Activated CD4-positive, alpha-beta memory T cell treated with anti-CD3 and anti-CD28 coated beads for 36 hours (primary cell): ENCODE measurements at places on chromosomes 11 and 22. TPM values are rescaled to one million over a fixed set of nuclear protein-coding genes. Genes with fewer than 3 reads are reported as not detected.

TKFC gene
- 120 TPM for total RNA-seq

FAM111A gene
- 87.6 TPM for total RNA-seq

GLYATL2 gene
- not detected for total RNA-seq

OR2D2 gene
- total RNA-seq = not detected

NXPE2 gene
- total RNA-seq = not detected

SPA17 gene
- 5.0 TPM for total RNA-seq

FZD4 gene
- total RNA-seq = 0.33 TPM

HTR3A gene
- total RNA-seq = not detected

CARD16 gene
- total RNA-seq = 8.6 TPM

CRYBB3 gene
- total RNA-seq = 0.27 TPM

TH gene
- not detected for total RNA-seq

ACRV1 gene
- total RNA-seq = not detected

GRCh38 chr11:57800444-57801182 lies 39.0 kb downstream of the CTNND1 start:
- H3K36me3 ChIP-seq = peaks cover 11% of the 10 kb centered on the region
- peaks cover 23% of the 10 kb centered on the region for H3K4me1 ChIP-seq
- DNase-seq = no peak
- no peak overlapping the region for H3K4me3 ChIP-seq
- H3K27ac ChIP-seq = peak overlapping the region; percentile 19
- no peaks in the 10 kb centered on the region for H3K27me3 ChIP-seq

DNA sequence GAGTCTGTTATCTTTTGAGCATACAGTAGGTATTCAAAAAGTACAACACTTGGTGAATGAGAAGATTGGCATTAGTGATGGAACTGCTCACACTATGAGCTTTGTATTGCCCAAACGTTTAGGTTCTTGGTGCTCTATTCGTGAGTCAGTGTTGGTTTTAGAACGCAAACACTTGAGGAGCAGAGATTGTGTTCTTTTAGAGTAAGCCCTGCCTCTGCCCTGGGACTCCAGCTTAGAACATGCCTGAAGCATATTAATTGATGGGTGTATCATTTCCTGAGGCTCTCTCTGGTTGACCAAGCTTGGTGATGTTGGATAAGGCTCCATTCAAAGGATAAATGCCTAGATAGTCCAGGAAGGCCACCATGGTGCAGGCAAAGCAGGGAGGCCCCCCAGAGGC lies 10.9 kb downstream of the MTNR1B start:
- no peak overlapping the region for H3K4me3 ChIP-seq
- no peaks in the 10 kb centered on the region for H3K36me3 ChIP-seq
- H3K27ac ChIP-seq = no peak overlapping the region
- no peaks in the 10 kb centered on the region for H3K4me1 ChIP-seq
- DNase-seq = no peak
- H3K27me3 ChIP-seq = peaks cover 3% of the 10 kb centered on the region

DNA sequence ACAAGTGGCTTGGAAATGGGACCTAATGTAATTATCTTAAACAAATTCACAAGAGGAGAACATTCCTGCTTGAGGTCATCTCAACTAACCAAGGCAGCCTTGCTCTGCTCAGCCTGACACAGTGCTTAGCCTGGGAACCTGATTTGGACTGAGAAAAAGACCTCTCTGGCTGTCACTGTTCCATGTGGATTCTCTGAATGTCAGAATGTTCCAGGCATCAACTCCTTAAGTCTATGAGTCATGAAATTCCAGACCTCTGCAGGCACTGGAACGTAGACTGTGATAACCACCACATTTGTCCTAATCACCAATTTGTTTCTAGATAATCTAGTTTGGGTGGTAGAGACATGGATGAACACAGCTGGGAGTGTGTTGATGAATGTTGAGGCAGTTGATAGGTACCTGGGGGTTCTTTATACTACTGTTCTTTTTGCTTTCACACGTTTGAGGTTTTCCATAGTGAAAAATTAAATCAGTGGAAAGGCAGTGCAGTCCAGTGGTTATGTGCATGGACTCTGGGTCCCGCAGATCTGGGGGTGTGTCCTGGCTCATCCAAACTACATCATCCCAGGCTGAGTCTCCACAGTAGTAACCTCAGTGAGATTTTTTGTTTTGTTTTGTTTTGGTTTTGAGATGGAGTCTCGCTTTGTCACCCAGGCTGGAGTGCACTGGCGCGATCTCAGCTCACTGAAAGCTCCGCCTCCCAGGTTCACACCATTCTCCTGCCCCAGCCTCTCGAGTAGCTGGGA lies 269.6 kb downstream of the MN1 start:
- H3K4me1 ChIP-seq = no peaks in the 10 kb centered on the region
- H3K27me3 ChIP-seq = no peaks in the 10 kb centered on the region
- DNase-seq = no peak
- H3K36me3 ChIP-seq = no peaks in the 10 kb centered on the region

DNA sequence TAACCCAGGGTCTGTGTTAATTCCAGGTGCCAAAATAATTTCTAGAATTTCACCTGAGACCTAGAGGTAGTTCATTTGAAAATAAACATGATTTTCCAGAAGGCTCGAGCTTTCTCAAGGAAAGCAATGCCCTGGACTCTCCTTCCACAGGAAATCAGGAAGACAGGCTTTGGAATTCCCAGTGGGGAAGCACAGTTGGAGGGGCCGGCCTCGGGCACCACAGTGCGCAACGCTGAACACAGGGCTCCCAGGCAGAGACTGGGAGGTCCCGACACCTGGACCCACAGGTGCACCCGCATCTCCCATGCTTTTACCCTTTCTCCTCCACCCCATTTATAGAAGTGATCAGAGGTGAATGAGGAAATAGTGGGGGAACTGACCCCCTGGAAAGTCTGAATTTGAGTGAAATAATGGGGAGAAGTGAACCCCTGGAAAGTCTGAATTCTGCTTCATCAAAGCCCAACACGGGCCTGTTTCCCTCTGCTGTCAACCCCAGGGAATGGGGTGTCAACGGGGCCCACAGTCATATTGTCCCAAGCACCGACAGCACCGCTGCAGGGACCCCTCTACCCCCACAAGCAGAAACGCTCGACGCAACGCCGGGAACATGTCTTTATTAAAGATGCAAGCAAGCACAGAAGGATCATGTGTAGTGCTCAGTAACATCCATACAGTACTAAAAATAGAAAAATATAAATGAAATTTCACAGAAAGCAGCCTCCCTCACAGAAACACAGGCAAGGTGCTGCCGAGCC lies 12.0 kb upstream of the EFCAB6 start:
- H3K4me1 ChIP-seq = no peaks in the 10 kb centered on the region
- H3K27me3 ChIP-seq = peaks cover 16% of the 10 kb centered on the region
- no peak overlapping the region for H3K4me3 ChIP-seq
- no peaks in the 10 kb centered on the region for H3K36me3 ChIP-seq
- DNase-seq = peak; percentile 7

GRCh38 chr11:65471447-65471891 lies 27.4 kb upstream of the MALAT1 start:
- peak overlapping the region; percentile 67 for H3K4me3 ChIP-seq
- H3K36me3 ChIP-seq = peaks cover 9% of the 10 kb centered on the region
- peak overlapping the region; percentile 99 for H3K27ac ChIP-seq
- no peaks in the 10 kb centered on the region for H3K27me3 ChIP-seq
- H3K4me1 ChIP-seq = peaks cover 29% of the 10 kb centered on the region

DNA sequence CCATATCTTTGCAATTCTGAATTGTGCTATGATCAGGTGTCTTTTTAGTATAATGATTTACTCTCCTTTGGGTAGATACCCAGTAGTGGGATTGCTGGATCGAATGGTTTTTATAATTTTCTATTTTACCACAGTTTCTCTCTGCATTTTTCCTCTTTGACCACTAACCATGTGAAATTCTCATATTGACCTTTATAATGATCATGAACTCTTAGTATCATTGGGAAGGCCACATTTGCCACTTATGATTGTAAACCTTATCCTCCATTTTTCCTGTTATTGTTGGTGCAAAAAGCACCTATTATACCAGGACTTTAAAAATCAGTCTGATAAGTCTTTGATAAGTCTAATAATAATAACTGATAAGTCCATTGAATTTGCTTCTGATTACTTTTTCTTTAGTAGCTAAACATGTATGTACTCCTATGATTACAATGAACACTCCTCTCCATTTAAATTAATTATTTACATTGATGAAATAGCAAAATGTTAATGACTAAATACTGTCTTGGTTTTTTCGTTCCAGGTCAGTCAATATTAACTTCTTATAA lies 9.6 kb downstream of the NEAT1 start:
- H3K27me3 ChIP-seq = no peaks in the 10 kb centered on the region
- peak overlapping the region; percentile 78 for H3K27ac ChIP-seq
- H3K36me3 ChIP-seq = peaks cover 73% of the 10 kb centered on the region

DNA sequence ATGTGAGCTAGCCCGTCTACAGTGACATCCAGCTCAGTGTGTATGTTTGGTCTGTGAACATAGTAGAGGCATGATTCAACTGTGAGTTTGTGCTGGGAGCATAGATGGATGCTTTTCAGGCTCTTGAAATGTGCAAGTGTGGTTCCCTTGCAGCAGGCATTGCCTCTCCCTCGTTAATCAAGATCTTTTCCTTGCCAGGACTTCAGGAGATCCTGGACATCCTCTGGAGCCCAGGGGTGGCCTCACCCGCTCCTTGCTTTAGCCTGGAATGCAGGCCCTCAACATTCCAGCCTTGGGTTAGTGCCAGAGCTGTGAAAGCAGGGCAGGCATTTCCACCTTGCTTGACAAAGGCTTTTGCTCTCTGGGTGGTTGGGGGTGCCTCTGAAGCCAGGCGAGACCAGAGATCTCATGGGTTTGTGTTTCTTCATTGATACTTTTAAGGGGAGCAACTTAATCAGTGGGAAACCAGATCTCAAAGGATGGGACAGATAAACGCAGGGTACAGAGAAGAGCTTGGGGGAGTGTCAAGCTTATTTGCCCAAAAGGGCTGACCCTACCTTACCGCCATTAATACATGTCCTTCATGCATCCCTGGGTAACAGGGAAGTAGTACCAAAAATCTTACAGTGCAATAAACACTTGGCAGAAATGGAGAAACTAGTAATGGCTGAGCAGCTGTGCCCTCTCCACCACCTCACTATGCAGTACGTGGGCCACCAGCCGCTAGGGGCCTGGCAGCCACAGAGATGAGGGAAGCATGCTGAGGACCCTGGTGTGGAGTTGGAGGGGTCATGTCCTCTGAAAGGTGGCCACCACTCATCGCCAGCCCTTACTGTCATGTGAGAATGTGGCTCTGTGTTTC lies 72.1 kb downstream of the PTPRJ start:
- no peak overlapping the region for H3K4me3 ChIP-seq
- H3K27ac ChIP-seq = peak overlapping the region; percentile 40
- no peak for DNase-seq
- no peaks in the 10 kb centered on the region for H3K27me3 ChIP-seq
- peaks cover 76% of the 10 kb centered on the region for H3K4me1 ChIP-seq
- peaks cover 2% of the 10 kb centered on the region for H3K36me3 ChIP-seq

DNA sequence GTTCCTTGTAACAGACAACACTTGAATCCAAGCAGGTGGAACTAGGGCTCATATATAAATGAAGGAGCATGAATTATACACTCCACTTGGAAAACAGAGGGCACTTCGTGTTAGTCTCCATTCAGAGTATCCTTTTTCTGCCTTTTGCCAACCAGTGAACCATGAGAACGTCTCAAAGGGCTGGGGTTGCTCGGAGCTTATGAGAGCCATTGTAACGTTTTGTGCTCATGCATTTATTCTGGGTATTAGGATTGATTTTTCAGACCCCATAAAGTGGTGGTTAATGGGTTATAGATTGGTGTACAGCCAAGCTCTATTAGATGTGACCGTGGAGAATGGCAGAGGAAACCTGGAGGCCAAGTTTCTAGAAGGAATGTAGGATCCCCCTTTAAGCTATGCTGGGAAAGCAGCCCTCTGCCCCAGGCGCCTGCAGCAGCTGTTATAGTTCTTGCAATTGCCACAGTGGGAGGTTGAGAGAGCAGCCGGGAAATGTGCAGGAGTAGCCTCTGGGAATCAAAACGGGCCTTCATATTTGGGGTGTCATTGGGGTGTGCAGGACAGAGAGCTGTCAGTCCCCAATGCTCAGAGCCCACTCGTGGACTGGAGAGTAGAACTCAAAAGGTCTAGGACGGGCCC lies 54.6 kb upstream of the ASPHD2 start:
- no peak for DNase-seq
- H3K4me1 ChIP-seq = peaks cover 4% of the 10 kb centered on the region
- peaks cover 28% of the 10 kb centered on the region for H3K27me3 ChIP-seq
- H3K36me3 ChIP-seq = no peaks in the 10 kb centered on the region

- peaks cover 8% of the 10 kb centered on the region for H3K27me3 ChIP-seq
- H3K36me3 ChIP-seq = no peaks in the 10 kb centered on the region
- H3K27ac ChIP-seq = no peak overlapping the region
- no peak for DNase-seq
- H3K4me1 ChIP-seq = no peaks in the 10 kb centered on the region
- no peak overlapping the region for H3K4me3 ChIP-seq
Observed at GRCh38 chr11:4441515-4441914, 7.6 kb upstream of the OR52K2 start.

DNA sequence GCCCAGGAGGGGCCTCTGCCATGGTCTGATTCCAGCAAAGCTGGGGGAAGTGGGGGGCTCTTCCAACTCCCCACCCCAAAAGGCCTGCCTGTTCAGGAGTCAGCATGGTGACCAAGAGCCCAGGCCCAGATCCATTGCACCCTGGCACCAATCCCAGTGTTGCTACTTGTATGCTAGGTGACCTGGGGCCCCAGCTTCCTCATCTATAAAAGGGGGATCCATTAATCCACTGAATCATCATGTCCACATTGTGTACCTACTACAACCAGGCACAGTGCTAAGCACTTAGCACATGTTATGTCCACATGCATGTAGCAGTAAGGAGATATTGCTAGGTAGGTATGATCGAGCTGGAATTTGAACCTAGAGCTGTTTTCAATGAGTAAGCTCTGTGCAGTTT lies 2.0 kb downstream of the SYT12 start:
- H3K27ac ChIP-seq = peak overlapping the region; percentile 18
- peaks cover 35% of the 10 kb centered on the region for H3K27me3 ChIP-seq
- no peak overlapping the region for H3K4me3 ChIP-seq
- no peak for DNase-seq
- H3K36me3 ChIP-seq = no peaks in the 10 kb centered on the region
- peaks cover 33% of the 10 kb centered on the region for H3K4me1 ChIP-seq

GRCh38 chr11:2748061-2748813 lies 48.4 kb upstream of the KCNQ1OT1 start:
- no peak for DNase-seq
- H3K27ac ChIP-seq = no peak overlapping the region
- no peaks in the 10 kb centered on the region for H3K36me3 ChIP-seq
- H3K4me3 ChIP-seq = no peak overlapping the region
- no peaks in the 10 kb centered on the region for H3K27me3 ChIP-seq
- H3K4me1 ChIP-seq = no peaks in the 10 kb centered on the region

DNA sequence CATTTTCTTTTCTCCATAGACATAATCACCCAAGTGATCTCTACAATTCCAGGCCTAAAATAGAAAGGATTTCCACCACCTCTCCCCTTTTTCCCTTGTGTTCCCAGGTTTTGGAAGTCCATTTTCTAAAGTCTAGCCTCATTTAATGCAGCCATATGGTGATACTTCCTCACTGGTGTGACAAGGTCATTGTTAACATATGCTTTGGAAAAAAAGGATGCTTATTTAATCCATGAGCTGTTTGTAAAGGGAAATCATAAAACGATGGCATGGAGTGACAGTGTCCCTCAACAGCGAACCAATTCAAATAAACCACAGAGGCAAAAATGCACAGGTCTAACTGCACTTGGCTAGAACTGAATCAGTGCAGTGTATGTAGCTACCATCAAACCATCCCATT lies 26.6 kb downstream of the GRIA4 start:
- no peaks in the 10 kb centered on the region for H3K4me1 ChIP-seq
- no peak overlapping the region for H3K27ac ChIP-seq
- H3K4me3 ChIP-seq = no peak overlapping the region
- DNase-seq = no peak
- H3K27me3 ChIP-seq = no peaks in the 10 kb centered on the region

GRCh38 chr11:11263238-11264005 lies 89.6 kb downstream of the CSNK2A3 start:
- no peak overlapping the region for H3K27ac ChIP-seq
- no peak overlapping the region for H3K4me3 ChIP-seq
- H3K36me3 ChIP-seq = no peaks in the 10 kb centered on the region
